ENCODE measurements at places on chromosomes 1 and 21.

GRCh38 chr1:2623571-2624337 lies 9.1 kb downstream of the MMEL1 start:
- no peak for DNase-seq

- DNase-seq: no peak
Measured at GRCh38 chr1:94672001-94672400, 130.4 kb upstream of the F3 start.

- no peak for DNase-seq
Measured at GRCh38 chr1:46415514-46415913, 21.4 kb downstream of the FAAH start.

GRCh38 chr1:938088-938683 lies 14.5 kb downstream of the SAMD11 start:
- DNase-seq: peak; percentile 45

GRCh38 chr1:225770561-225771248 lies 6.9 kb upstream of the SRP9 start:
- DNase-seq: no peak

DNA sequence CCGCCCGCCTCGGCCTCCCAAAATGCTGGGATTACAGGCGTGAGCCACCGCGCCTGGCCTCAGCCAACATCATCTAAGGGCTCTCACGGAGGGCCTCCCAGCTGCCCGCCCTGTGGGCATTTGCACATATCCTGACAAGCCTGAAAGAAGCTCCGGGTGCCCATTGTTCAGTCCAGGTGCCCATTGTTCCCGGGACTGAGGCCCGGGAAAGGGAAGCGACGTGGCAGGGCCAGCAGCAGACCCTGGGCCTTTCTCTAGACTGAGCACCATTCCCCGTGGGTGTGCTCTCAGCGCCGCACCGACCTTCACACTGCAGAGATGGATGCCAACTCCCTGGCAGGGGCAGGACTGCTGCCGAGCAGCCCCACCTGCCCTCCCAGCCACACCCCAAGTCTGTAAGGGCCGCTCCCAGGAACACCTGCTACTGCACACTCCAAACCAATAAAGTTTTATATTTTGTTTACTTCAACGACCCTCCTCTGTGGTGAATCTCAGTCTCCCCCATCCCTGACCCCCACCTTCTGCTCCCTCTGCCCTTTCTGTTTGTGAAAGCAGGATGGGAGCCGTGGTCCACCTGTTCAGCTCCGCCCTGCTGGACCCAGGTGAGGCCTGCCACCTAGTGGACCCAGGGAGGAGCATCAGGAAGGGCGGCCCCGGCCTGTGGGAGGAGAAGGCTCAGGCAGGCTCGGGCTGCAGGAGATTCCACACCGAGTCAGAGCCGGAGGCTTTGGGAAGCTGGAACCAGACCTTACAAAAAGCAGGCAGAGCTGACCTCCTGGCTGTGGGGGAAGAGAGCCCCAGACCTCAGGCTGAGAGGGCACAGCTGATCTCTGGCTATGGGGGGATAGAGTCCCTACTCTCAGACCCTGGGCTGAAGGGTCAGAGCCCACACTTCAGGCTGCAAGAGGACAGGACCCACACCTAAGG lies 1.1 kb upstream of the TMEM82 start:
- peak; percentile 82 for DNase-seq

- no peak for DNase-seq
Measured at GRCh38 chr1:9425859-9426258, 113.4 kb upstream of the SLC25A33 start.

- DNase-seq: peak; percentile 81
Measured at GRCh38 chr1:41639332-41639936, 155.0 kb upstream of the EDN2 start.

DNA sequence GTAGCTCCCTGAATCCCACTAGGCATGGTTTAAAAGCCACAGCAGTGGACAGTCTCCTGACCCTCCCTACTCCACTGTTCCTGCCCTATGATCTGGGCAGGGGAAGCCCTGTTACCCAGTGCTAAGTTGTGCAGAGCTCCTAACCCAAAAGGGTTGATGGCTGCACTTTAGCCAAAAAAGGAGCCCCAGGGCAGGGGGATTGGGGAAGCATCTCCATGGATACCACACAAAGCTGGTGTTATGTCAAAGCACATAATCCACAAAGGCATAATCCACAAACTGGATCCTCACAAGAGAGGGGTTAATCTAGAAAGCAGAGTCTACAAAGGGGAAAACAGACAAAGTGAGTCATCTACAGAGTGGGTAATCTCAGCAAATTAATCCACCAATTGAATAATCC lies 5.7 kb downstream of the RSPO1 start:
- no peak for DNase-seq

GRCh38 chr1:208036918-208037766 lies 126.2 kb upstream of the CD34 start:
- DNase-seq: no peak

GRCh38 chr1:235313931-235314678 lies 13.9 kb downstream of the ARID4B start:
- DNase-seq: no peak

DNA sequence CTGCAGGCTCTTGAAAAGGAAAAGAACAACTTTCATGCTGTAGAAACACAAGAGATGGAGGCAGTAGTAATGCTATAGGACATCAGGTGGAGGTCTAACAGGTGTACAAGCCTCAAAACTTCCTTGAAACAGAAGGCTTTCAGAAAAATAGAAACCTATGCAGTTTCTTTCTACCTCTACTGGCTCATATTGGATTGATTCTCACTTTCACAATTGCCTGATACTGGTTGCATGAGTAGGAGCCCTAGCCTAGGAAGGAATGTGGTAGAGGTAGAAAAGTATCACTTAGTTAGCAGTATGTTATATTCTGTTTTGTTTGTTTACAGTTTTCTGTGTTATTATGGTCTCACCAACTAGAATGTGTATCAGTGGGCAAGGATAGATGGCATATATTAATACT lies 175.4 kb upstream of the GORAB start:
- DNase-seq: no peak

- DNase-seq: no peak
Measured at GRCh38 chr1:31382379-31382989, 9.6 kb upstream of the FABP3 start.

DNA sequence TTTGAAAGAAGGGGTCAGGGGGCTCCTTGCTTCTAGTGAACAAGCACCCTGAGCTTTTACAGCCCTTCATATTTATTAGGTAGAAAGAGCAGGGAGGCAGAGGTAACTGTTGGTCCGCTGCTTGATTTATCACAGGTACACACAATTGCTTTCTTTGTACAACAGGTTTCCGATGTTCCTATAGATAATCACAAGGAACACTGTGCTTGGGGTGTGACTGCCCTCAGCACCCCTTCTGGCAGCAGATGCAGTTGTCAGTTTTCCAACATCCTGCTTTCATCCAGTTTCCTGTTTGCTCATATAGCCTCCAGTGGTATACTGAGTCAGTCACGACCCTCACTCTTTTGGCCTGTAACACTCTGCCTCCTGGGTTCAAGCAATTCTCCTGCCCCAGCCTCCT lies 40.6 kb downstream of the SCP2 start:
- no peak for DNase-seq

DNA sequence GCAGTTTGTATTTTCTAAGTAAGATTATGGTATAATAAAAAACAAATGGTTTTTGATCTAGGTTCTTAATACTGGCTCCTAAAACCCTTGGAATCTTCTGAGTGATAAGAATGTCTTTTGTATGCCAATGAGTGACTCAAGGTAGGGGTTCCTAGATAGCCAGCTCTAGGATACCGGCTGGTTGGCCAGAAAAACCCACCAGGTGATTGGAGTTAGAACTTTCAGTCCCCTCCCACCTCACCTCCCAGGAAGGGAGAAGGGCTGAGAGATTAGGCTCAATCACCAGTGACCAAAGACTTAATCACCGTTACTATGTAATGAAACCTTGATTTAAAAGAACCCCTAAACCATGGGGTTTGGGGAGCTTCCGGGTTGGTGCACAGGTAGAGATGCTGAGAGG lies 8.7 kb upstream of the BRDT start:
- DNase-seq: no peak

GRCh38 chr1:6824665-6825368 lies 39.6 kb downstream of the CAMTA1 start:
- no peak for DNase-seq

DNA sequence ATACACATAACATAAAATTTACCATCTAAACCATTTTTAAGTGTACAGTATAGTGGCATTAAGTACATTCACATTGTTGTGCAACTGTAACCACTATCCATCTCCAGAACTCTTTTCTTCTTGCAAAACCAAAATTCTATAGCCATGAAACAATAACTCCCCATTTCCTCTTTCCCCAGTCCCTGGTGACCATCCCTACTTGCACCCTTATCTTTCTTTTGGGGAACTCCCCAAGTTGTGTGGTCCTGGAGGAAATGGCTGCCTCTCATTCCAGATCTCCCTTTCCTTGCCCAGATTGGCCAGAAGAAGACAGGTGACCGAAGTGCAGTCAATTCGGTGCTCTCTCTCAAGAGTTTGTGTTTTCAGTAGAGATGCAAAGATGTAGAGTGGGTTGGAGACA lies 389.6 kb upstream of the C1orf87 start:
- DNase-seq: no peak

GRCh38 chr1:239006276-239006675 lies 380.1 kb upstream of the CHRM3 start:
- DNase-seq: no peak

- DNase-seq: no peak
Measured at GRCh38 chr1:108657356-108658080, 3.4 kb downstream of the HENMT1 start.

DNA sequence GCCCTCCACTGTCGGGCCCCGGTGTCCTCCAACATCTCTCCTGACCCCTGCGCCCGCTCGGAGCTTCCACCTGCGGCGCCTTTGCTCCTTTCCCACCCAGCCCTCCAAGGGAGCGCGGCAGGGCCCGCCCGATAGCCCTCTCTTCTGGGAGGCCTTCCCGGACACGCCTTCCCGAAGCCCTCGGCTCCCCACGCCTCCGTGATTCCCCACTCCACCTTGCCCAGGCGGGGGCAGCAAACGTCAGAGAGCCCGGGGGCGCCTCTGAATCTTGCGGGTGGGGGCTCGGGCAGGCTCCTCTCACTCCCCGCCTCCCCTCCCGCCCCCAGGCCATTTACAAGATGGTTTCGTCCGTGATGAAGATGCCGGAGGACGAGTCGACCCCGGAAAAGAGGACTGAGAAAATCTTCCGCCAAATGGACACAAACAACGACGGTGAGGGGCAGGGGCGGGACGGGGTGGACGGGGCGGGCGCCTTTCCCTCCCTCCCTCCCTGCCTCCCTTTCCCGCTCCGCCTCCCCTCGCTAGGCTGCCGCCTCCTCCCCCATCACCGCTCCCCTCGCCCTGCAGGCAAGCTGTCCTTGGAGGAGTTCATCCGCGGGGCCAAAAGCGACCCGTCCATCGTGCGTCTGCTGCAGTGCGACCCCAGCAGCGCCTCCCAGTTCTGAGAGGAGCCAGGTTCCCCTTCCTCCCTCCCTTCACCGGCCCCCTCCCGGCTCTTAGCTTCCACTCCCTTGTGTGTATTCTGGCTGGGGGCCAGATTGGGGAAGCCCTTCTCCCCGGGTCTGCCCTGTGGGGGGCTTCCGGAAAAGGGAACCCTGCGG lies 7.1 kb downstream of the HPCA start:
- no peak for DNase-seq

DNA sequence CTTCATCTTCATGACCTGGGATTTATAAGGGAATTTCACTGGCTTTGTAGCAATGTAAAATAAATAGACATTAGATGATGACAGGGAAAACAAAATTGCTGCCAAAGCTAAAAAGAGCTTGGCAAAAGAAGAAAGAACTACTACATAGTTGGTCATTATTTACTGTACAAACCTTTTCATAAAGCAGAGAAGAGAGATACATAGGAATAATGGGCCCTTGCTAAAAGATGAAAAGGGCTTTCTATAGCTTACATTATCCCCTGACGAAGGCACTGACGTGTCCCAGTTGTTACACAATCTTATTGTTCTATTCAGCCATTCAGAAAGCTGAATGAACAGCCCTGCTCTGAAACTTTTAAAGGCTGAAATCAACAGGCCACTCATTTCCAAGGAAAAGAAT lies 57.1 kb downstream of the ZC3H11B start:
- DNase-seq: no peak

- DNase-seq: no peak
Measured at GRCh38 chr1:161342821-161343220, 24.9 kb downstream of the CFAP126 start.

DNA sequence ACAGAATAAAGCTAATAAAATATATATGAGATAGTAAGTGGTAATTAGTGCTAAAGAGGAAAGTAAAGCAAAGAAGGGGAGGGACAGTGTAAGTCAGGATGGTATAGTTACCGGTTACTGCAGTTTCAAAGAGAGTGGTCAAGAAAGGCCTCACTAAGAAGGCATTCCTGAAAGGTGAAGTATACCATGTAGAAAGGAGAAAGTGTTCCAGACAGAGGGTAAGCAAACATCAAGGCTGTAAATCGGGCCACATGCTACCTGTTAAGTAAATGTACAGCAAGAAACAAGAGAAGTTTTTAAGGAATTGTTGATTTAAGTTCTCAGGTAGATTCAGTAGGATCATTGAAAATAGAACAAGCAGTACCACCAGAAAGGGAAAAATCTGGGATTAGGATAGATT lies 9.7 kb downstream of the DESI2 start:
- DNase-seq: no peak

- DNase-seq: no peak
Measured at GRCh38 chr1:106304106-106304505, 752.4 kb upstream of the PRMT6 start.

- peak; percentile 33 for DNase-seq
Measured at GRCh38 chr1:37556712-37557196, at the start of gene DNALI1. Gene DNALI1, plus strand, starts transcription at chr1:37556940. Its CDS starts 55 bp downstream, at chr1:37556995.

GRCh38 chr21:45405271-45405818 lies 380 bp downstream of the COL18A1 start:
- peak; percentile 52 for DNase-seq

DNA sequence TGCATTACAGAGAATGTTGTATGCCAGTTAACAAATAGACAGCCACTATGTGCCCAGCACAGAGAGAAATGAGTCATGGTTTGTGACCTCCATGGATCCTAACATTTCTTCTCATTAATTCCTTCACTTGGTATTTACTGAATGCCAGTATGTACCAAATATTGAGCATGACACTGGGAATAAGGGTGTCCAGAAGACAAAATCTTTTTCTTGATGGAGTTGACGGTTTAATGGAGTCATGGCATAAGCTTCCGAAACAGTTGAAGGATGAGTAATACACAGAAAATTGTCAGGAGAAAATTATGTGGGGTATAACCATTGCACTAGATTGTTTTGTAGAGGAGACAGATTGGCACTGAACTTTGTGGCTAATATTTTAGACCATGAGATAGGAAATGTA lies 36.9 kb downstream of the PTGFR start:
- DNase-seq: no peak

DNA sequence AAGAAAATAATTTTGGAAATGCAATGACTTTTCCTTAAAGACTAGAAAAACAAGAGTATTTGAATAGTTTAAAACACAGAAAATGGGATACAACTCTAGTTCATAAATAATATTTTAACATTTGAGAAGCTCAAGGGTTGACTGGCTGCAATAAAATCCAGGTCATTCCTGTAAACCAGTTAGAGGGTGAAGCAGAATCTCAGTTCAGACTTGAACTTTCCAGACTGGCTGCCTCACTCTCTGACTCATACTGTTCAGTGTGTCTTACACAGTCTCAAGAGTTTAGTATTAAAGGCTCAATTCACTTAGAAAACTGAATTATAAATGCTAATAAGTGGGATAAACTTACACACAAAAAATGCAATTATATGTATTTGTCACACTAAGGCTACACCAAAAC lies 89.9 kb downstream of the RAVER2 start:
- no peak for DNase-seq

Measured in suppressor macrophage (primary cell).